ENCODE measurements at places on chromosomes 12 and 14.

DNA sequence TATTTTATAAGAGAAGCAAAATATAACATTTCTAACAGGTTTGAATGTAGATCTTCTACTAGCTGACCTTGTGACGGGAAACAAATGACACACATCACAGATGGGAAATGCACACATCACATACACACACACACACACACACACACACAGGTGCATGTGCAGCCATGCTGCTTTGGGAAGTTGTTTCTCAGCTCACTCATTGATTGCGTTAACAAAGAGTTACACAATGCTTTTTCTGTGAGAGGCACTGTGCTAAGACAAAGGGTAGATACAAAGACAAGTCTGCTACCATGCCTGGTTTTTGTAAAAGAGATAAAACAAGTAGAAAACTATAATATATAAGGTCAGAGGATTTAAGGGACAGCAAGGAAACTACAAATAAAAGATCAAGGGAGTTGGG is 1.3 kb upstream of the NR1H4 start:
- no peak for DNase-seq

- DNase-seq: no peak
Observed at GRCh38 chr14:62722406-62722805, 322.9 kb downstream of the KCNH5 start.

- DNase-seq: no peak
Observed at GRCh38 chr12:22787557-22787956, 162.6 kb downstream of the ETNK1 start.

DNA sequence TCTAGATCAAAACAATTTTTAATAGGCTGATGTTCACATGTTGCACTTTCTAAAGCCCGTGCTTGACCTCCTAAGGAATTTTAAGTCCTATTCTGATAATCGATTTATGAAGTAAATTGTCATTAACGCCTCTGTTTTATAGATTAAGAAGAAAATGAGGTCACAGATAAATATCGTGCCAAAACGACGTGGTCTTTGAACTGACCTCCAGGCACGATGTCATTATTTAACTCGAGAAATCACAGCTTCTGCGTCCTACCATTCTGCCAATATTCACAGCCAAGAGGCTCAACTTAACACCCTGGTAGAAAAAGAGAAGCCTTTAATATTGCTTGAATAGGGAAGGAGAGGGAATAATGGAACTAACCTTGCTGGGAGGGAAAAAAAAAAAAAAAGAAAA is 888 bp upstream of the EEA1 start:
- no peak for DNase-seq

DNA sequence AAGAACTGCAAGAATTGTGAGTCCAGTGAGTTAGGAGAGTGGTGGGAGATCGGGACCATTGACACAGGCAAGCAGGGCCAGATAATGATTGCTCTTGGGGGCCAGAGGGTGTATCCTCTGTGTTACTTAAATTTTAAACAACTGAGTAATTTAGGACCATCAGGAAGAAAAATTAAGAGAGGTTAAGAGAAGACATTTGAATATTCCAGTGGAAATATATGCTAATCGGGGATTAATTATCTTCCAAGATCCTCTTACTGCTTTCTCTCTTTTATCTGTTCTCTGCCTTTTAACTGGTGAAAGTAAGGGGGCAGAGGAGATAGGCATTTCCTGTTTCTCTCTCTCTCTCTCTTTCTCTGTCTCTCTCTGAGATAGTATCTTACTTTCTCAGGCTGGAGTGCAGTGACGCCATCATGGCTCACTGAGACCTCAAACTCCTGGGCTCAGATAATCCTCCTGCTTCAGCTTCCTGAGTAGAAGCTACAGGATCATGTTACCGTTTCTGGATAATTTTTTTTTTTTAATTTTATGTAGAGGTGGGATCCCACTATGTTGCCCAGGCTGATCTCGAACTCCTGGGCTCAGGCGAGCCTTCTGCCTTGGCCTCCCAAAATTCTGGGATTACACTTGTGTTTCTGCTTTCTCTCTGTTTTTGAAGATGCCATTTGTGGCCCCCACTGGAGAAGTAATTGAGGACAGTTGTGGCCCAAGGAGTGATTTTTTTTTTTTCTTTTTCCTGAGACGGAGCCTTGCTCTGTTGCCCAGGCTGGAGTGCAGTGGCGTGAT is 85.1 kb downstream of the DIP2B start:
- no peak for DNase-seq

- DNase-seq: no peak
Observed at GRCh38 chr14:99356031-99356608, 84.1 kb upstream of the BCL11B start.

- no peak for DNase-seq
Observed at GRCh38 chr12:47616440-47616839, 89.4 kb downstream of the RPAP3 start.

DNA sequence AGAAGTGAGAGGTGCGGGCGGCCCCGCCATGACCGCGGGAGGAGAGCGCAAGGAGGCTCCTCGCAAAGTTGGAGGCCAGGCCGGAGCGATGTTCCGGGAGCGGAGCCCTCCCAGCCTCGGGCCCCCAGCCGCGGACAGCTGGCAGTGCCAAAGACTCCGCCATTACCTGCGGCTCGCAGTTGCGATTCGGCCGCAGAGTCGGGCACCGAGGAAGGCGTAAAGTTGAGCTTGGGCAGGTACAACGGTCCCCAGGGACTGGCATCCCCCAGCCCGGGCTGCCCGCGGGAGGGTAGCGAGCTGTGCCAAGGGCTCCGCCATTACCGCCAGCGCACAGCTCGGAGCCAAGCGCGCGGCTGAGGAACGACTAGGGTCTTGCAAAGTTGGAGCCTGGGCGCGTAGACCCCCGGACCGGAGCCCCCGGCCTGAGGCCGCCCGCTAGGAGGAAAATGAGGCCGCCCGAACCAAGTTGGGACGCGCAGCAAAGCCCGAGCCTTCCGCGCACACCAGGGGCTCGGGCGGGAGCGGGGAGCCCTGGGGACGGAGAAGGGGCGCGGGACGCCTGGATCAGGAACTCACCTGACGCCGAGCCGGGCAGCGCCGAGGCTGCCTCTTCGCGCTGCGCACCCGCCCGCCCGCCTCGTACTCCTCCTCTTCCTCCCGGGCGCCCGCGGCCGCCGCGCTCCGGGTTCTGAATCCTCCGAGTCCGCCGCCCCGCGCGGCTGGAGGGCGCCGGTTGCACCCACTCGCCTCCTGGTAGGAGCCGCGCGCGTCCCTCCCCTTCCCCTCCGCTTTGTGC is 677 bp downstream of the NOS1 start:
- DNase-seq: no peak

DNA sequence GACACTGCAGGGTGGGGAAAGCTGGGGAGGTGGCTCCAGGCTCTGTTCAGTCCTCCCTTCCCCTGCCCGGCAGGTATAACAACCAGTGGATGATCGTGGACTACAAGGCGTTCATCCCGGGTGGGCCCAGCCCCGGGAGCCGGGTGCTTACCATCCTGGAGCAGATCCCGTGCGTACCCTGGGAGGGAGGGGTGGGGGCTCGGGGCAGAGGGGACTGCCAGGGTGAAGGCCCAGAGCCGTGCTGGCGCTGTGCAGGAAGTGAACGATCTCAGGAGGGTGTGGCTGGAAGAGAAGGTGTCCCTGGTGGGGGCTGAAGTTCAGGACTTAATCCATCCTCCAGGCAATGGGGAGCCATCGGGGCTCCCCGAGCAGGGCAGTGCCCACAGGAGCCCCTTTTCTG is 18.9 kb downstream of the SDS start:
- no peak for DNase-seq

GRCh38 chr12:65259501-65259900 is 19.0 kb upstream of the MSRB3 start:
- DNase-seq: no peak

DNA sequence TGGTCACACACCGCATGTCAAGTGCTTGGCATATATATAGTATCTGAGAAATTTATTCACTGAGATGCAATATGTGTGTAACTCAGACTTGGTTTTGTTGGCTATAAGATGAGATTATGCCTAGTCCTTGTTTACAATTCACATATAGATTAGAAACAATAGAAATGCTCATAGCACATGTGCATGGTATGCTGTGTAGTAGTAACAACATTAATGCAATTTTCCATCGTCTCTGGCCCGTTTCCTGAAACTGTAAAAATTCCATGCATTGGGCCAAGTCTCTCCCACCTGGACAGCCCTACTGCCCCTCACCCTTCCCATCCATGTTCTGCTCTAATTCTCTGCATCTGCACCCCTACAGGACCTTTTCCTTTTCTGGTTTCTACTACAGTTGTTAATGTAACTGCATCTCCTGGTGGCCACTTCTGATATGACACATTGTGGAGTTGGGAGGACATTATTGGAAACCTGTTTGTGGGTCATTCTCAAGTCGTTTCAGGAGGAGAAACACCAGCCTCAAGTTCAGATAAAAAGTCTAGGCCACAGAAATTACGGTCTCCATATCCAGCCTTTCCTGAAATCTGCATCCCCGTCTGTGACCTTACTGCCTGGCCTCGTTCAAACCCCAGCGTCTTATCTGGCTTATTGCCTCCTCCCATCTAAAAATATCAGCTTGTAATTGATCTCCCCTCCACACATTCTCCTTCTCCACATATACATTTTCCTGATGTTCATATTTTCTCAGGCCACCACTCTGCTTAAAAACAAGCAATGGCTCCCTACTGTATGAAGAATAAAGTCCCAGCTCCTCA is 37.5 kb downstream of the EMP1 start:
- no peak for DNase-seq

DNA sequence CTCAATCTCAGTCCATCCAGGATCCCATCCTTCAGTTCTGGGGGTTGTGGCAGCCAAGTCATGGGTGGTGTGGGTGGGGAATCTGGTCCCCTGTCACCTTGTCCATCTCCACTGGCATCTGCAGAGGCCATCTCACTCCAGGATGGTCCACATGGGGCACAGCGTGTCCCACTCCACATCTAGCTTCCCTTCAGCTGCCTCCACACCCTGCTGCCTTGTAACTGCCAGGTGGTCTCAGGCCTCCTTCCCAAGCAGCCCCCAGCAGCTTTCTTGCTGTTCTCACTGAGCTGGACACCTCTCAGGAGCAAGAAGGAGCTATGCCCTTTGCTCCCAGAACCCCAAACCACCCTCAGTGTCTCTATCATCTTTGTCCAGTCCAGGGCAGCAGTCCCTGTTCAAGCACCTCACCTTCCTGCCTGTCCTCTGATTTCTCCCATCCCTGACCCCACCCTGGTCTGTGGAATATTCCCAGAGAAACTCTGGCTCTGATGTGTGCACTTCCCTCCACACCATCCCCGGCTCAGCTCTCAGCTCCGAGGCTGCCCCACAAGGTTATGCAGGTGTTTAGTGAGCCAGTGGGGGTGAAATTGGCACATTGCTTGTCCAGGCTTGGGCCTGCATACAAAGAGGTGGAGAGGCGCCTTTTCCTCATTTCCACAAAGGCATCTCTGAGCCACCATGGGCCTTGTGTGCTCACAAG is 13.7 kb upstream of the DYNC1H1 start:
- DNase-seq: no peak

Measured in GM12864 (cell line).